ENCODE measurements at places on chromosomes 4 and X.

GRCh38 chrX:152988536-152989291 is 5.2 kb downstream of the PNMA5 start:
- DNase-seq: no peak

- DNase-seq: no peak
Observed at GRCh38 chr4:147779451-147779850, 47.6 kb downstream of the ARHGAP10 start.

DNA sequence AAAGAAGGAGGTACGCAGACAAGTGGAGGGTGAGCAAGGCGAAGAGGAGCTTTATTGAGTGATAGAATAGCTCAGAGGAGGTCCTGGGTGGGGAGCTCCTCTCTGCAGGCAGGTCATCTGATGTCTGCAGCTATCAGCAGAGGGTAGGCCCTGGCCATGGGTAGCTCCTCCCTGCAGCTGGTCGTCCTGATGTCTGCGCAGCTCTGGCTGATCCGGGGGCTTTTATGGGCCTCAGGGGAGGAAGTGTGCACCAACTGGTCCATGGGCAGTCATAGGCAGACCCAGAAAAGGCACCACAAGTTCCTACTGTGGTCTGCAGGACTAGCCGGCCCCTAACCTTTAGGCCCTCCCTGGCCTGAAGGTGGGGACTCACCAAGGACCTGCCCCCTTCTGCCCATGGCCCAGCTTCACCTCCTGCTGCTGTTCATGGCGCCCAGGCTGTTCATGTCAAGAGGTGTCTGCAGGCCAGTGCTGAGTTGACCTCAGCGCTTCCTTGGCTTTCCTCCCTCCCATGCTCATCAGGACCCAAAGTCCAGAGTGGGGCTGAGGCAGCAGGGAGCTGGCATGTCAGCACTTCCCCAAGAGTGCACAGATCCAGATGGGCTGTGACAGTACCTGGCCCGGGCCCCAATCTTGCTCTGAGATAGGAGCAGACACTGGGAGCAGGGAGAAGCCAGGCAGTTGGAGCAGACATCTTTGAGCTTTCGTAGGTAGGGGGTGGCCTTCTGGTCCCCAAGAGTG is 46.1 kb downstream of the ARAP2 start:
- DNase-seq: no peak

GRCh38 chr4:94011190-94011589 is 182.6 kb downstream of the ATOH1 start:
- DNase-seq: no peak

- no peak for DNase-seq
Observed at GRCh38 chr4:187094144-187094543, 370.5 kb upstream of the FAT1 start.

GRCh38 chrX:147875866-147876596 is 35.7 kb upstream of the FMR1 start:
- no peak for DNase-seq

- DNase-seq: no peak
Observed at GRCh38 chrX:4570151-4570550, 856.7 kb upstream of the PRKX start.

DNA sequence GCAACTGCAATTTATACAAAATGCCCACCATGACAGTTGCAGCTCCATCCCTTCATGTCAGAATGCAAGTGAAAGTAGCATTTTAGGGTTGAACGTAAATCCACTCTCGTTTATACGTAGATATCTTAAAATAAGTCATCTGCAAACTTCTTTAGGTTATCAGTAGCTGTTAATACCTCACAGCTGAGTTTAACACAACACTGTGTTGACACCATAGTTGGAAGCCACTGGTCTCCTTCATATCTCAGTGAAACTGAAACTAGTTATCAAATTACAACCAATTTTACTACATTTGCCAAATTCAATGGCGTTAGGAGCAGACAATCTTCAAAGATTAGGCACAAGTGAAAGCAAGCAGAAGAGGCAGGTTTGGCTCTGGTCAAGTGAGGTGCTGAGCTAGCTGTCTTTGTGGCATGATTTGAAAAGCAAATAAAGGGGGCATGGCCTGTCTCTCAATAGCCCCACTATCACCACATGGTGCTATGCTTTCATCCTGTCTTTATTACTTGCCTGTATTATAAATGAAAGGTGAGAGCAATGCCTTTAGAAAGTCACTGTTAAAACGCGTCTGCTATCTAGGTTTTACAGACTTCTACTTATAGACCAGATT is 12.3 kb downstream of the PPP3CA start:
- DNase-seq: no peak

GRCh38 chr4:41934901-41935651 is at the start of gene TMEM33:
Gene TMEM33, plus strand, starts transcription at chr4:41935429. Its CDS starts 56 bp downstream, at chr4:41935485.
- DNase-seq: peak; percentile 79

- DNase-seq: no peak
Observed at GRCh38 chr4:46392421-46392820, 2.5 kb upstream of the GABRA2 start.

DNA sequence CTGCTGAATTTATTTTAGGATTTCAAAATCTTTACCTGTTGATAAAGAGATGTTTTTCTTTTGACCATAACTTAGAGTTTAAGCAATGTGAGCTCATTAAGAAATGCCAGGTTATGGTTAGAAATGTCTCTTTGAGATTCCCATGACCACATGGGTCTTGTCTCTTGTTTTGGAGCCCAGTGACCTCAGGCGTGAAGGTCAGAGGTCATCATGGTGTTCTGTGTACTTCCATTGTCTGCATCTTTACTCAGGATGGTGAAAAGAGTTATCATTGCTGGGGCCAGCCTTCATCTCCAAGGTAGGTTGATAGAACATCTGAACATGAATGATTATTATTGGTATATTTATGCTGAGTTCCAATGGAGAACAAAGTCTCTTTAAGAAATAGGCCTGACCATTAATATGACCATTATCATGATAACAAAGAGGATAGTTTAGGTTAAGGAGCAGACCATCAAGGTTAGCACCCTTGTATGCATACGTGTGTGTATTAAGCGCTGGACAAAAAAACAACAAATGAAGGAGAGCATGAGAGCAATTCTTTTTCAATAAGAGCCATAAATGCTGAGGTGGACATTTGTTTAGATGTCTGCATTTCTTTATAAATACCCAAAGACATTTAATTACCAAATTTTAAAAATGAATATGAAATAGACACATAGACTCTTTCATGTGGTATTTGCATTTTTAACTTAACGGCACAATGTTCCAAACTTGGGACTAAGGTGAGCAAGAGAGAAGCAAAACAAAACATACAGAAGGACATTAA is 120.6 kb upstream of the PAQR3 start:
- no peak for DNase-seq

- no peak for DNase-seq
Observed at GRCh38 chr4:115437739-115438138, 324.3 kb upstream of the NDST4 start.

DNA sequence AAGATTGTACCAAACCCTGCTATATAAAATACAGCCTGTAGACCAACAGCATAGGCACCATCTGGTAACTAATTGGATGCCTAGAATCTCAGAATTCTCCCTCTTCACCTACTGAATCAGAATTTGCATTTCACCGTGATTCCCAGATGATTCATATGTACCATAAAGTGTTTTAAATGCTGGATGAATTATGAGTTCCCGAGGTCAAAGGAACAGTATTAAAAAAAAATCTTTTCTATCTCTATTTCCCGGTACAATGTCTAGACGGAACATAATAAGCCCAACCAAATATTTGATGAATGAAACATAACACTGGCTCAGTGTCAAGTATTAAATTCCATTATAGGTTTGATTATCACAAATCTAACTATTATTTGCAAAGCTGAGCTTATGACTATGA is 280.0 kb downstream of the ANKRD50 start:
- no peak for DNase-seq

GRCh38 chr4:122728856-122729255 is 3.6 kb upstream of the BBS12 start:
- peak; percentile 11 for DNase-seq

GRCh38 chrX:53073115-53073586 is 9.0 kb upstream of the TSPYL2 start:
- DNase-seq: no peak

- no peak for DNase-seq
Observed at GRCh38 chr4:176921256-176921655, 128.5 kb upstream of the VEGFC start.

- DNase-seq: no peak
Observed at GRCh38 chr4:3452376-3452775, 10.6 kb downstream of the HGFAC start.

- peak; percentile 87 for DNase-seq
Observed at GRCh38 chr4:8537041-8537461, 43.1 kb upstream of the GPR78 start.

- no peak for DNase-seq
Observed at GRCh38 chrX:119971184-119971583, 27.6 kb upstream of the NKAP start.

GRCh38 chr4:101238706-101239105 is 108.6 kb downstream of the PPP3CA start:
- DNase-seq: no peak

- no peak for DNase-seq
Observed at GRCh38 chrX:118693843-118694242, 33.6 kb upstream of the IL13RA1 start.

GRCh38 chr4:31059753-31060522 is 339.8 kb downstream of the PCDH7 start:
- no peak for DNase-seq

DNA sequence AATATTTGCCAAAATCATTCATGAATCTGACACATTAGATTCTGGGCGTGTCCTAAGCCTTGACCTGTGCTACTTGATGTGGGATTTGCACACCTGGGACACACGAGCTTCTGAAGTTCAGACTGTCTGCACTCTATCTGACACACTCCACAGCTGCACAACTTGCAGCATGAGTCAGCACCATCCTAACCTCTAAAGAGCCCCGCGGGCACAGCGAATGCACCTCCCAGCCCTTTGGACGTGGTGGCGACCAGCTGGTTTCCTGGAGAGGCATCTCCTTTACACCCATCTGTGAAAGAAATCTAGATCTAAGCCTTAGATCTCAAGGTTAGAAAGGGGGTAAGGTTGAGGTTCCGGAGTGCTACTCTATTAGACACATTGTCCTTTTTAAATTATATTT is 69.2 kb downstream of the SORBS2 start:
- no peak for DNase-seq

DNA sequence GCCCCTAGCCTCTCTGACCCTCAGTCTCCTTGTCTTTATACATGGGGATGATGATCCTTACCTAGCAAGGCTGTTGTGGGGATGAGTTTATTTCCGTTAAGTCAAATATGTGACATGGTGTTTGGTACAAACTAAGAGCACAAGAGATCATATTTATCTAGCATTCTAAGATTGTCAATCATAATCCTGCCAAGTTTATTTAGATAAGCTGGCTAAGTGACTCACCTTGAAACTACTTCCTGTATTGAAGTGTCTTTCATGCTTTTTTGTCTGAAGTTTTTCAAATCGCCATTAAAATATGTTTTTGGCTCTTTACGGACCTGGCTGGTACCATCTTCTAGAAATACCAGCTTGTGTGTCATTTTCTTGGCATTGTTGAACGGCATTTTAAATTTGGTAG is 30.7 kb downstream of the MAP7D3 start:
- no peak for DNase-seq

GRCh38 chrX:138877746-138878145 is 166.2 kb upstream of the FGF13 start:
- no peak for DNase-seq

- DNase-seq: no peak
Observed at GRCh38 chr4:147518846-147519767, 38.2 kb downstream of the EDNRA start.

DNA sequence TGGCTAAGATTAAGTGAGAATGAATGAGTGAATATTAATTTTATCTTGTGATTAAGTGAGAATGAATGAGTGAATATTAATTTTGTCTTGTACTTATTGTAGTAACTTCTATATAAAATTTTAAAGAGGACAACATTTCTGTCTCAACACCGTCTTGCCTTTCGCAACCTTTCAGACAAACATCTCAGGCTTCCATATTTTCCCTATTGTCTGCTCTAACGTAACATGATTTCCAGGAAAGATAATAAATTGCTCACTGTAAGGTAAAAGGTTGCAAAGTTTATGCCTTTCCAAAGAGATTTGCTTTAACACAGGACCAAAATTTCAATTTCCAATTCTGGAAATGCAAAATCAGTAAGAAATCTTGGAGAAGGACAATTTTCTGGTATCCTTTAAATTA is 41.7 kb upstream of the SLC39A8 start:
- DNase-seq: no peak

DNA sequence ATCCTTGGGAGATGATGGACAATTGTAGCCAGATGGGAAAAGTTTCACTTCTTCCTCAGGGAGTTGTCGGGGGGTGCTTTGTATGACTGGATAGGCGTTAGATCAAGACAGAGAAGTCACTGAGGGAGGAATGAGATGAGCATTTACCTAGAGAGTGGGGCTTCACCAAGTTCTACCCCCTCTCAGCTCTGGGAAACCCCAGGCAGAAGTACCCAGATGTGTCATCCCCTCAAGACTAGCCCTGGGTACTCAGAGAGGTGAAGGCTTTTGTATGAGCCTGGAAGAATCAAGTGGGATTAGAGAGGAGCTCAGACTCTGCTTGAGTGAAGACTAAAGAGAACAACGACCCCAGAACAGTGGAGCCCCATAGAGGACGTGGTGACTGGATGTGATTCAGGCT is 1.9 kb downstream of the MAGEB1 start:
- DNase-seq: no peak

GRCh38 chrX:105829011-105829410 is 6.7 kb downstream of the NRK start:
- DNase-seq: peak; percentile 5

- DNase-seq: no peak
Observed at GRCh38 chr4:150828159-150828558, 186.9 kb downstream of the LRBA start.

DNA sequence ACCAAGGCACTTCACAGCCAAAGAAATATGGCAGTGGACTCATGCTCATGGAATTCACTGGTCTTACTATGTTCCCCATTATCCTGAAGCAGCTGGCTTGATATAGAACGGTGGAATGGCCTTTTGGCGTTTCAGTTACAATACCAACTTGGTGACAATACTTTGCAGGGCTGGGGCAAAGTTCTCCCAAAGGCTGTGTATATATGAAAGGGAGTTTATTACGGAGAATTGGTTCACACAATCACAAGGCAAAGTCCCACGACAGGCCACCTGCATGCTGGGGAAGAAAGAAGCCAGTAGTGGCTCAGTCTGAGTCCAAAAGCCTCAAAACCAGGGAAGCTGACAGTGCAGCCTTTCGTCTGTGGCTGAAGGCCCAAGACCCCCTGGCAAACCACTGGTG is 50.8 kb upstream of the SMARCAD1 start:
- no peak for DNase-seq

GRCh38 chr4:187603093-187604025 is 392.2 kb upstream of the ZFP42 start:
- DNase-seq: peak; percentile 49

Data from hepatic stellate cell (primary cell).